ENCODE measurements at places on chromosomes 4 and X. TPM values are rescaled to one million over a fixed set of nuclear protein-coding genes. Genes with fewer than 3 reads are reported as not detected.

GRCh38 chr4:844752-845232 is 18.9 kb upstream of the CPLX1 start:
- no peak for DNase-seq

- peak; percentile 41 for DNase-seq
Measured at GRCh38 chrX:114134465-114134864, 449.4 kb upstream of the HTR2C start.

DNA sequence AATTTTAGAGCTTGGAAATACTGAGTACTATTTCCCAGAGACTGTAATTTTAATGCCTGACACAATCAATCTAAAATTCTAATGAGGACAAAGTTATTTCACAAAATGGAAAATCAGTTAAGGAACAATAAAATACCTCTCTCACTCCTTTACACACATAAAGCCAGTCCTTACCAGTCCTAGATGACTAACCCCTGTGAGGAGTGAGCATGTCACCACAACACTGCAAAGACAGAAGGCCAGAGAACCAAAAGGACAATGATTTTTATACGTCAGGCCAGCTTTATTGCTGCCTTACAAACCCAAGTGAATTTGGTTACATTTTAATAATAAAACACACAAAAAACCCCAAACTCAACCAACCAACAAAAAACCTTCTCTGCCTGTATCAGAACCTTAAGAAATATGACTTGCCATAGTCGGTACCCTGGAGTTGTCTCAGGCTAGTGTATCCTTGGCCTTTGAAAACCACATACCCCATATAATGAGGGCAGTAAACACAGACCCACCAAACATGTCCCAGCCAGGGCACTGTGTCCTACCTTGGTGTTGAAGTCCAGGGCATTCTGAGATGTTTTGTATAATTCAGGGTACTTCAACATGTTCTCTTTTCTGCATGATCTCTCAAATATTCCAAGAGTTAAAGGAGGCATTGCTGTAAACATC is 57.6 kb downstream of the SHISA3 start:
- DNase-seq, result no peak

Gene GJB1
- not detected for polyA plus RNA-seq

Gene BBS7
- 17.6 TPM for polyA plus RNA-seq

Measured in foreskin keratinocyte (primary cell).